ENCODE measurements at places on chromosomes 7 and 10.

DNA sequence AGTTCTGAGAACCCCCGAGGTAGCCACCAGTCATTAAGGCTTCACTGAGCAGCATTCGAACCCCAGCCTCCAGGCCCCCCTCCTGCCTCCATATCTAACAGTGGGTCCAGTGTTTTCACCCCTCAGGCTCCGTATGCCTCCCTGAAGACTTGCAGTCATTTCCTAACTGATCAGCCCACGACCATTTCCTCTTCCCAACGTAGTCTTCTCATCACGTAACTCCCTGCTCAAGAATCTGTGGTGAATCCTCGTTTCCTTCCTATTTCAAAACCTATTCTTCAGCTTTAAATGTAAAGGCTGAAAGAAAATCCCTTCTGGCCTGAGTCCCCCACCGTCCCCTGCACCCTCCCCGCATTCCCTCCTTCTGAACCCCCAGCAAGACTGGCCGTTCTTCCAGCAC lies 21.1 kb downstream of the FRMD4A start:
- DNase-seq, result no peak

GRCh38 chr10:89838044-89838615 lies 136.7 kb downstream of the KIF20B start:
- no peak for DNase-seq

DNA sequence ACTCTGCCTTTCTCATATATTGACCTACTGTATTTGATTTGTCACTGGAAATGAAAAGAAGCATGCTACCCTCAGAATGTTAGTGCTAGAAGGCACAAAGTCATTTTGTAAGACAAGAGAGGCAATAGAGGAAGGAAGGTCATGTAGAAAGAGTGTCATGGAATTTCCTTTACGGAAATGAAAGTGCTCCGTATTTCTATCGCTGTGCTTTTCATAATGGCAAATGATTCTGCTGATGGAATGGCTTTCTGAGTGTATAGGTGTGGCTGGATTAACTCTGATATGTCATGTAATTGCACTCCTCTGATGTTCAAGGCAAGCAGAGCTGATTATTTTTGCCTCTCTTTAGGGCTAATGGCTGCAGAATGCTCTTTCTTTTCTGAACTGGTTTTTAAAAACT lies 15.5 kb upstream of the STEAP4 start:
- DNase-seq, result no peak

GRCh38 chr7:132462478-132462877 lies 113.8 kb downstream of the PLXNA4 start:
- DNase-seq, result no peak

DNA sequence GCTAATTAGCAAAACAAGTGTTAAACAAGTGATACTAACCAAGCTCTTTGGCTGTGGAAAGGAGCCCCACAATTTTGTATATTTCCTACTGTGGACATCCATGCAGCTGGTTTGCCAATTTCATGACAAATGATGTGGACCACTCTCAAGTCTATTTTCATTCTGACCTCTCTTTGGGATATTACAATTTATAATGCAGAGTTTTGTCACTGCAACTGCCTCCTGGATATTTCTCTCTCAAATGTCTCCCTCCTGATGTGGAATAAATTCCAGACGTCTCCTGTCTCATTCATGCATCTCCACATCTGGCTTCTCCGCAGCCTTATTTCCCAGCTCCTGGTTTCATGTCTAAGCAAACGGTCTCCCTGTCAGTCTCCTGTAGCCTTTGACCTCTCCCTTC lies 80.6 kb upstream of the RHEB start:
- DNase-seq, result no peak

- DNase-seq, result no peak
Measured at GRCh38 chr10:32971536-32972091, 13.6 kb upstream of the ITGB1 start.

DNA sequence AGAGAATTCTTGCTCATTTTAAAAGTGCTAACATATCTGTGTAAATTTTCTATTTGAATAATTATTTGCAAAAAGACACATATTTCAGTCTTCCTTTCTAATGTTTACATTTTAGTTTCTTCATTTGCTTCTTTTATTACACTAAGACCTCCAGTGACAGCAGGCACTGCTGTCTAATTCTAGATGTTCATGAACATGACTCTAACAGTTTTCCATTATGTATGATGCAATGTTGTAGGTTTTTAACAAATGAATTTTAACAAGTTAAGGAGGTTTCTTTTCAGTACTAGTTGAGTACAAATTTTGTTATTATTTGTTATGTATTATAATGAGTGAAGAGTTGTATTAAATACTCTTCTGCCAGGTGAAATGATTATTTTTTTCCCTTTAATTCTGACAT lies 83.6 kb downstream of the GRB10 start:
- no peak for DNase-seq

DNA sequence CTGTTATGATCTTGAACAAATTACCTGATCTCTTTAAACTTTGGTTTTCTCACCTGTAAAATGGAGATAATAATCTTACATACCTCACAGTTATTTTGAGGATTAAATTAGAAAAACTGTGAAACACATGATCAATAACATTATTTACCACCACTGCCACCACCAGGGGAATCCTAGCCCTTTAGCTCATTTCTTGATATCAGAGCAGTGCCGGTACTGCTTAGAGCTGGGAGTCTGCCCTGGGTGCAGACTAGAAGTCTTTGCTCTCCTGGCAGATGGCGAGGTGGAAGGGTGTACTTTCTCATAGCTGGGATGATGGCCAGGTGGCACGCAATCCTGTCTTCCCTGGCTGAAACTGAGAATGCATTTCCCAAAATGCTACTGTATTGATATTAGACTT lies 12.7 kb upstream of the EFCAB10 start:
- no peak for DNase-seq

DNA sequence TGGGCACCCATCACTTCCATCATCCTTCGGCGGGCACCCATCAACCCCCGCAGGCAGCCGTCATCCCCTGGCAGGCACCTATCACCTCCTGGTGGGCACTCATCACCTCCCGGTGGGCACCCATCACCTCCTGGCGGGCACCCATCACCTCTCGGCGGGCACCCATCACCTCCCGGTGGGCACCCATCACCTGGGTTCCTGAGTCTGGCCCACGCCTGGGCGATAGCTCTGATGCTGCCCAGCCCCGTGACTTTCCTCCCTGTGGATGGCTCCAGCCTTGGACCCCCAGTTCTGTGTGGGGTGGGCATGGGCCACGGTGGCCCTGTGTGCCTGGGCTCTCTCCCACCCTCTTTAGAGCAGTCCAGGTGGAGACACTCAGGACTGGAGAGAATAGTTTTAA lies 29.0 kb downstream of the PFKFB3 start:
- no peak for DNase-seq

DNA sequence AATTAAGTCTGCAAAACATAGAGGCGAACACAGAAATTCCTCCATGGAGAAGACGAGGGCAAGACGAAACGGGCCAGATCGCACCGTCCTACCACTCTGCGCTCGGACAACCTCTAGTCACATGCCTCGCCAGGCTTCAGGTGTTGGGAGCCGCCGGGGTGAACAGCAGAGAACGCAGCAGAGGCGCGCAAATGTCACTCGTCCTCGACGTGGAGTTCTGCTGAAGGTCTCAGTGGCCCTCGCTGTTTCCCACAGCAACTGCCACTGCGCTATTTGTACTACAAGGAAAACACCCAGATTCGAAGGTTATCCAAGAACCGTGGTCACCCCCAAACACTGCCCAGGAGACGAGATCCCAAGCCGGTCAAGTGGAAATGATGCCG lies 9.2 kb downstream of the CTBP2 start:
- no peak for DNase-seq

DNA sequence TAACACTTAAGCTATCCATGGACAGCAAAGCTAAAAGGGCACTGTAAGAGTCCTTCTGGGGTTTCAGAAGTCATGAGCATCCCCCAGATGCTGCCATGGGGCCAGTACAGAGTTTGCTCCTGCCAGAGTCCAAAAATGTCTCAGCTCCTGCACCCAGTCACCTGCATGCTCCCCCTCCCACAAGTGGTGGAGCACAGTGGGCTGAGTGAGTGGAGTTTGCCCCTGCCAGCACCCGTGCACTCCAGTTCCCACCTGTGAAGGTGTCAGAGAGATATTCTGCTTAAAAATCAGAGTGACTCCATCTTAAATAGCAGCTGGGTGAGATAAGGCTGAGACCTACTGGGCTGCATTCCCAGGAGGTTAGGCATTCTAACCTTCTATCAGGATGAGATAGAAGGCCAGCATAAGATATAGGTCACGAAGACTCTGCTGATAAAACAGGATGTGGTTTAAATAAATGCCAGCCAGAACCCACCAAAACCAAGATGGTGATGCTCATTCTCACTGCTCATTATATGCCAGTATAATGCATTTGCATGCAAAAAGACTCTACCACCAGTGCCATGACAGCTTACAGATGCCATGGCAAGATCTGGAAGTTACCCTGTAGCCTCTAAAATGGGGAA lies 140.1 kb upstream of the ZNF92 start:
- DNase-seq, result no peak
